ENCODE measurements at places on chromosomes 1 and 21.
A peak's percentile ranks its signal among the peaks of the same experiment; 100 is the strongest.

DNA sequence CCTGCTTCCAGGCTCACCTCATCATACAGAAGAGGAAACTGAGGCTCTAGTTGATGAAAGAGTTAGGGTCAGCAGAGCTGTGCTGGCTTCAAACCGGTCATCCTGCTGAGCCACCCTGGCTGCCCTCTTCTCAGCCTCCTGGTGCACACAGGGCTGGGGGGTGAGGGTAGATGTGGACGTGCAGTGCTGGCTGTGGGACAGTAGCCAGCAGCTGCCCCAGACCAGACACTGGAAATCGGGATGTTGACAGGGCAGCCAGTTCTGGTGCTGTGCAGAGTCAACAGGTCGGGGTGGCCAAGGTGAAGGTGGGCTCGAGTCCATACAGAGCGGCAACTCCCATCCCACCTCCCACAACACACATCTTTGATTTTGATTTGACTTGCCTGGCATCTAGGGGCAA is 1.5 kb upstream of the CLCNKA start:
- DNase-seq: no peak

GRCh38 chr1:25210728-25211127 is 21.6 kb downstream of the SYF2 start:
- DNase-seq: no peak

DNA sequence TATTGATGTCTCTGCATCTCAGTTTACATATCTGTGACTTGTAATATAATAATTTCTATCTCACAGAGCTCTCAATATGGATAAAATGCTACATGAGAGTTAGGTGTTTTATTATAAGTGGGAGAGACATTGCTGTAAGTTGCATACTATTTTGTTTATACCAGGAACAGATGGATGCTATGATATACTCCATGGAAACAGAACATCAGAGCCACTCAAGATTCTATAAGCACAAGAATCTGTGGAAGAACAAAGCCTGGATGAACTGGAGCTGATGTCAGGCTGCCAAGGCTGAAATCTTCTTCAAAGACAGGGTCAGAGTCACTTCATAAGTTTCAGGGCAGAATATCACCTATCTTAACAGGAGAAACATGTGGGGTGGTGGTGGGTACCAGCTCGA is 30.2 kb downstream of the DUSP10 start:
- DNase-seq: no peak

GRCh38 chr1:220182111-220182510 is 88.2 kb downstream of the IARS2 start:
- no peak for DNase-seq

DNA sequence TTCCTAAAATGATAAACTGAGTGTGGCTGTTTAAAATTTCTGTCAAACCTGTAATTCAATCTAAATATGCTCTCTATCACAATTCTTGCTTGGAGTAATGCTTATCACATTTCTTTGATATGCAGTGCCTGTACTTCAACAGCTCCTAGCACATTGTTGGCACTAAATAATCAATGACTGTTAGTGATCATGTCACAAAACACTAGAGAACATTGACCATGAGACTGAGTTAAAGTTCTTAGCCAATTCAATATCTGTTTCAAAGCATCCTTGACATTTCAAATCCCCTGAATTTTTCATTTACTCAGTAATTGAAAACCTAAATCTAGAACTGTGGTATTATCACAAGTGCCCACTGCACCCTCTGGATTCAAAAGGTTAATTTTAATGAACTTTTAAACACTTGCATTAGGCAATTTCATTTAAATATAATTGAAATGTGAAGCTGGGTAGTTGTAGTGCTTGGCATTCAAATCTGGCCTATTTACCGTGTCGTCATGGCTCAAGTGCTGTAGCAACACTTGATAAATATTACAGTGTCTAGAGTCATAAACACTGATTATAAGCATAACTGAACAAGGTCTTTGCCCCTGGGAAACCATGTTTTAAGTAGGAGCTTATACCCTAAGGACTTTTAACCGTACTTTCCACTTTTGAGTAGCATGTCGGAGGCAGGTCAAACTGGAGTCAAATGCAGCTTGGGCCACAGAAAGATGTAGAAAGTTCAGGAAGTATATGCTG is 143.6 kb downstream of the LRRC7 start:
- no peak for DNase-seq

DNA sequence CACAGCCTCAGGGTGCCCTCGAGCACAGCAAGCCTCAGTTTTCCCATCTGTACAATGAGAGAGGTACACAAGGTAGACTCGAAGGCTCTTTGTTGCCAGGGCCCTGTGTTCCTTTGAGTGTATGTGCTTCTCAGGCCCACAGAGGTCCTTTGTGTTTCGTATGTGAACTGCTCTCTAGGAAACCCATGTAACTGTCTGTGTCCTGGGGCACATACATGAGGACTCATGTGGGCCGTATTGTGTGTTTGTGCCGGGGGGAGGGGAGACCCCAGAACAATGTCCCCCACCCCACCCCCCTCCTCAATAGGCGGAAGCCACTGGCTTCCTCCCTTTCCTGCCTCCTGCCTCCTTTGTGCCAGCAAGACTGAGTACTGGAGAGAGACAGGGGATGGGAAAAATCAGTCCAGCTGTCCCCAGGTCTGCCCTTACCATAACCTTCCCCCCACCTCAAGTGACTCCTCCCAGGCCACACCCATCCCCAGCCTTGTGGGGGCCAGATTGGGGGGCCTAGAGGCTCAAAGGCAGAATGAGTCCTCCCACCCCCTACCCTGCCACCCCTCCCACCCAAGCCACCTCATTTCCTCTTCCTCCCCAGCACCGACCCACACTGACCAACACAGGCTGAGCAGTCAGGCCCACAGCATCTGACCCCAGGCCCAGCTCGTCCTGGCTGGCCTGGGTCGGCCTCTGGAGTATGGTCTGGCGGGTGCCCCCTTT is at the start of gene TIE1:
TSS of gene TIE1 (plus strand) at position 605 of the 717 bp plus-strand sequence. CDS start at position 695, 90 bp downstream.
- no peak for DNase-seq

GRCh38 chr1:65812065-65812464 is 19.4 kb downstream of the PDE4B start:
- no peak for DNase-seq

GRCh38 chr1:2466958-2467554 is 9.0 kb upstream of the PLCH2 start:
- no peak for DNase-seq

GRCh38 chr1:203075236-203076030 is 10.4 kb downstream of the MYOG start:
- DNase-seq: no peak

GRCh38 chr1:42736152-42736551 is 3.9 kb downstream of the CLDN19 start:
- DNase-seq: no peak

DNA sequence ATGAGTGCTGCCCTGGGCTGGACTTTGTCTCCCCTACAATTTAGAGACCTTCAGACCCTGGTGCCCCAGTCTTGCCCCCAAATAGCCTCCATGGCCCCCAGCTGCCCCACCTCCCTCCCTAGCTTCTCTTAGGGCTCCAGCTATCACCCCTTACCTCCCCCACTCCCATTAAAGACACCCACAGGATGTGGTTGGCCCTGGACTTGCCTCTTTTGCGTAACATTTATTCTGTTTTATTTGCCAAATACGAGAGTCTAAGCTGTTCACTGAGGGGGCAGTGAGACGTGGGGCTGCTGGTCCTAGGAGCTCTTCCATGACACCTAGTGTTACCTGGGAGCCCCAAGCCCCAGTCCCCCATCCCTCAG is 4.5 kb downstream of the ZC3H12A start:
- no peak for DNase-seq

GRCh38 chr21:17466166-17466565 is 46.7 kb upstream of the CXADR start:
- no peak for DNase-seq

DNA sequence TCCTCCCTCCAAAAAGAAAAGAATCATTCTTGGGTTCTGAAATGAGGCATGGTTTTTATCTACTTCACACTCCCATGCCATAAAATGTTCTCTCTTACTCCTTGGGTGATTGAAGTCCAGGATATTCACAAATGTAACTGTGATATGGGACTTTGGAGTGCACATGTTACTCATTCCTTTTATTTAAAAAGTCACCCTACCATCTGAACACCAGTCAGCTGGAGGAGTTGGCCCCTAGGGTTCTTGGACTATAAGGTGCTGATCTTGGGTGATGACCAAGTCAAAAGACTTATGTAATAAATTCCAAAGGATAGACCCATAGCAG is 128.4 kb downstream of the CLIC6 start:
- DNase-seq: no peak

DNA sequence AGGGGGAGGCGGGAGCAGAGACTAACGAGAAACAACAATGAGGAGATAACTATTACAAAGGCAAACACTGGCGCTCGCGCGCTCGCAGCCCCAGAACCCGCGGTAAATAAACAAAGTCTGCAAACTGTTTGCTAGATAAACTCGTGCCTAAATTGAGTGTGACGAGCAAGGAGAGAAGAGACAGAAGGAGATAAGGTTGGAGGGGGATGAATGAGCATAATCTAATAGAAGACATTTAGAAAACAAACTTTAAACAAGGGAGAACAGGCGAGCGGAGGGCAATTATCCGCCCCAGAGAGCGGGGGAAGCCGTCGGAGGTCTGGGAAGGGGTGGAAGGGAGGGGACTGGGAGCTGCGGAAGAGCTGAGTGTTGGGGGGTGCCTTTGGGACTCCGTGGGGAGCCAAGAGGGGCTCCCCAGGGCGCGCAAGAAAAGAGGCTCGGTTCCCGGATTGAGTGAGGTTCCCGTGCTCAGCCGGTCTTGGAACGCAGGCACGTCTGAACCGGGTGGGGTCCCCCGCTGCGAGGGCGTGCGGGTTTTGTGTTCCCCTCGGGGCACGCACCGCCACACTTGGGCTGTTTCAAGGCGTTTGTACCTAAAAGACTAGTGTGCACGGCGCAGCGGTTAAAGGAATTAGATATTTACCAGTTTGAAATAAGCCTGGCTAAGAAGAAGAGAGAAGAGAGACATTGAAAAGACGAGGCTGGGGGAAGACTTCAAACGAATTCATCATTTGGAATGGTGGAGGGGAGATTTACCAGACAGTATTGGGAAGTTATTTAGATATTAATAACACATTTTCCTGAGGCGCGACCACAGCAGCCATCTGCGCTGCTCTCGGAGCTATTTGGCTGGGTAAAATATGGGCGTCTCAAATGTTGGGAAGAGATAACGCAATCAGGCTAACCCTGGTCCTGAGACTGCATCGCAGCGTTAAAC is 10.6 kb downstream of the PAX7 start:
- no peak for DNase-seq

DNA sequence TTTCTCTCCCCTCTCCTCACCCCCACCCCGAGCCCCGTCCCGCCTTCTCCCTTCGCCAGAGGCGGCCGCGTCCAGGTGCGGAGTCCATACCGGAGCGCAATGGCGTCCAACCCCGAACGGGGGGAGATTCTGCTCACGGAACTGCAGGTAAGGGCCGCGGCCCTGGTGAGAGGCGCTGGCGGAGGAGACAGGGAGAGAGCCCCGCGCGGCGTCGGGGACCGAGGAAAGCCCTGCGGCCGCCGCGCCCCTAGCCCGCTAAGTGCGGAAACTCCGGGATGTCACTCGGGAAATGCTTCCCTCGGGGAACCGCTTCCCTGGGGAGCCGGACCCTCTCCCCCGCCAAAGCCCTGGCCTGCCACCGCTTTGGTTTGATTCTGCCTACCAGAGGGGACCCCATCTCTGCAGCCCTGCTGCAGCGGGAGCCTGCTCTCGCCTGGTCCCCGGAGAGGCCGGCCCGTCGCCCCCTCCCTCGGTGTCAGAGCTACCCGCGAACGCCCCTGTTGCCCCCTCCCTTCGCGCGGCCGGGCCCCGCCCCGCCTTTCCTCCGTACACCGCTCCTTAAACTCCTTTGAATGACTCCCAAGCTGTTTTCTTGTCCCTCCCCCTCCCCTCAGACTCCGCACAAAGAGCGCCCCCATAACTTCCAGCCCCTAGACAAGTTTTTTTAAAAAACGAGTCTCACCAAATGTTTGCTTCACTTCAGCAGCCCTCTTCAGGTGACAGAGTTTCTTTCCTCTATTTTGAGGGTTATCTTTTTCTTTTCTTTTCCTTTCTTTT is 597 bp downstream of the PKN2 start:
- peak; percentile 73 for DNase-seq

DNA sequence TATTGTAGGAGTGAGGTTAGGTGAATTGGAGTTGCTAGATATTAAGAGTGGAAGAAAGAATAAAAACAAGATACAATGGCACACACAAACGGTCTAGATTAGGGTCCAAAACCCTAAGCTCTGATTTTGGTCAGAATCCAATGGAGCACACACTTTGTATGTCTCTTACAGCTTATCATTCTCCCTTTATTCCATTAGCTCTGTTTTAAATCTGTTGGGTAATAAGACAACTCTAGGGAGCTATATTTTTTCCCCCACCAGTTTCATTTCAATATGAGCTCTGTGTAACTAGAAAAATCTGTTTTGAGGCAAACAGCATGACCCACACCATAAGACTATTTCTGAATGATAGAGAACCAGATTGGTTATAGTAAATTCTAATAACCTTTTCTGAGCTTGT is 465.6 kb downstream of the ADGRL2 start:
- DNase-seq: no peak

- no peak for DNase-seq
Measured at GRCh38 chr1:42730002-42730401, 10.0 kb downstream of the CLDN19 start.

Measured in liver (tissue), 10 donors.